ENCODE measurements at places on chromosomes 12 and 14.

DNA sequence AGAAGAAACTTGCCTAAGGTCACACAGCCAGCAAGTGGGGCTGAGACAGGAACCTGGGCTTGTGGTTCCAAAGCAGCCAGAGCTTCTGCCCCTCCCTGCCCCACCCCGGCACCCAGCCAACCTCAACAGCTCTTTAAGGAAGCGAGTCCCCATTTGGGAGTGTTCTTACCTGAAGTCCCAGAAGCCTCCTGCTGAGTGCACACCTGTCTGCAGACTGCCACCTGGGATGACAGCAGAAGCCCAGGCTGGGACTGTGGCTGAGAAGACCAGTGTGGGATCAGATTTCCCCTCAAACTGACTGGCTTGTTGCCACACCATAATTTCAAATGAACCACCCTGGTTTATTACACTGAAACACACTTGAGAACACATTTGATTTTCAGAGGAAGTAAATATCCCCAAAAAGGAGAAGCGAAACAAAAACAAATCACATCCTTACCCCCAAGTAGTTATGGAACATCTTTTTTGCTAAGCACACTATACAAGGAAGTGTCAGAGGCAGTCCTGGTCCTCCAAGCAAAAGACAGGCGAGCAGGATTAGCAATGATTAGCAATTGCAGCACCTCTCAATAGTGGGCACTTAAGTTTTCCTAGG is 6.3 kb upstream of the RIN3 start:
- DNase-seq, result no peak

- no peak for DNase-seq
Observed at GRCh38 chr12:27002141-27002540, 12.0 kb downstream of the TM7SF3 start.

GRCh38 chr14:38199739-38200138 is 8.0 kb upstream of the SSTR1 start:
- DNase-seq, result no peak

DNA sequence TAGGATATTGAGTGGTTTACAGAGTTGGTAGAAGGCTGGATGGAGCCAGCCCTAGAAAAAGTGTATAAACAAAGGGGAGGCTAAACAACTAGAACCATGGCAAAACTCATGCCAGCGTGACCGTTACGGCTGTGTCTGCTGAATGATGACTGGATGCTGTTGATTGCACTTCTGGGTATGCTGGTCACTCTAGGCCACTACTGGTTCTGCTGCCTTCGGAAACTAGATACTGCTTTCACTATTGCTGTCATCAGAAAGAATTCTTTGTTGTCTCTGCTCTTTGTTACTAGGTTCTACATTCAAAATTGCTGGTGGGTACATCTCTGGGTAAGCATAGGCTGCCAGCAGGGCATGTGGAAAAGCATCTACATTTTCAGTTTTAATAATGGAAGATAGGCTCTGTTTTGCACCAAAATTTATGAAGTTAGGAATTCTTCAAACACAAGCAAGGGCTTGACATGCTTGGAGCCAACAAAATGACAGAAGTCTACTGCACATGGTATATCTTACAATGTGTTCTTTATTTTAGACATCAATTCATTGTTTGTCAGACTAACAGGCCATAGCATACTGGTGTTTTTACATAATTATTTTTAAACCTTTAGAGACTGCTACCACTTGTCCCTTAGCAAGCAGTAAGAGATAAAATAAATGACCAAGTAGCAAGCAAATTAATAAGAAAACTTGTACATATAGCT is 15.4 kb downstream of the MON2 start:
- DNase-seq, result no peak

- DNase-seq, result no peak
Observed at GRCh38 chr12:46617167-46617566, 208.6 kb downstream of the SLC38A4 start.

- no peak for DNase-seq
Observed at GRCh38 chr14:100303925-100304324, 2.3 kb downstream of the SLC25A29 start.

DNA sequence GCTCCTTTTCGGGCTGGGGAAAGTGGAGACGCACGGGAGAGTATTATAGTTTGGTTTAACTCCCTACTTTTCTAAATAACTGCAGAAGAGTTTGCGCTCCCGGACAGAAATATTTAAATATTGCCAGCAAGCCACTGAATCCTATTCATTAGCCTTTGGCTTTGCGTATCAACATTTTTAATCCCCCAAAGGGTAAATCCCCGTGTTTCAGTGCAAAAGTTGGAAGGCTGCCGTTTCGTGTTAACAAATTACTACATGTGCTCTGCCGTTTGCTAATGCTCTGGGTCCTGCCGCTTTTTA is 372 bp upstream of the DPF3 start:
- DNase-seq, result no peak

DNA sequence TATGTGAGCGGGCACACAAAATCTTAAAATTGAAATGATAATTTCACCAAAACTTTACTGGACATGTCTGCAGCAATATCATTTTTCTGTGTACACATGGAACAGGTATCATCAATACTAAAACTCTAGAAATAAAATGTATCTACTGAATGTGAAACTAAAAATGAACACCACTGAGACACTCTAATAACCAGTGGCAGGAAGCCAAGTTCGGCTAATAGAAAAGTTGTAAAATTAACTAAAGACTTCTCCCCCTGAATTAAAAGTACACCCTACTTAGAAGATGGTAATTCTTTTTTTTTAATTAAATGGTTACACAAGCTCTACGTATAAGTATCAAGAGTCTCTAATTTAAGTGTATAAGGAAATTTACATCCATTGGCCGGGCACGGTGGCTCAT is 227.2 kb downstream of the MED13L start:
- DNase-seq, result no peak

DNA sequence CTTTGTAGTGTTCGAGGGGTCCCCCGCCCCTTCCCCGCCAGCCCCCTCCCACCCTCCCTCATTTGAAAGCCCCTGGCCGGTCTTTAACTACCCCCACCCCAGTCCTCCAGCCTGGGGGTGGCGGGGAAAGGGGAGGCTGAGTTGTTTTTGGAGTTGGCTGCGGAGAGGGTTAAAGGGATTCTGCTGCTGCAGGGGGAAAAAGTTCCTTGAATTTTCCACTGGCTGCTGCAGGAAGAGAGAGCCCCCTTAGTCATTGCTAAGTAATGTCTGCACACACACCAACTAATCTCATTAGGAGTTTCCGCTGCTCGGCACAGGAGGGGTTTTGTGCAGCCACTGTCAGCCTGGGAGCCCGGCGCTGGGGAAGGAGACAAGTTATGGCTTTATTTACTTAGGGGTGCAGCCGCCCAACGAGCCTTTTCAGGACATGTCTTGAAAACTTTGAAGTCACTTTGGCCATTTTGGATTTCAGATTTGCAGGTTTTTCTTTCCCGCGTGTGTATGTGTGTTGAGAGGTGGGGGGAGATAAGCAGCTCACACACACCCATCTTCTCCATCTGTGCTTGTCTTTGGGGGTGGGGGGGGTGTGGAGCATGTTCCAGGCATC is 1.8 kb downstream of the ELK3 start:
- DNase-seq, result no peak

- DNase-seq, result no peak
Observed at GRCh38 chr14:67522270-67522669, 10.8 kb upstream of the PLEKHH1 start.

- DNase-seq, result no peak
Observed at GRCh38 chr12:6425590-6426531, 18.9 kb upstream of the CD27 start.

DNA sequence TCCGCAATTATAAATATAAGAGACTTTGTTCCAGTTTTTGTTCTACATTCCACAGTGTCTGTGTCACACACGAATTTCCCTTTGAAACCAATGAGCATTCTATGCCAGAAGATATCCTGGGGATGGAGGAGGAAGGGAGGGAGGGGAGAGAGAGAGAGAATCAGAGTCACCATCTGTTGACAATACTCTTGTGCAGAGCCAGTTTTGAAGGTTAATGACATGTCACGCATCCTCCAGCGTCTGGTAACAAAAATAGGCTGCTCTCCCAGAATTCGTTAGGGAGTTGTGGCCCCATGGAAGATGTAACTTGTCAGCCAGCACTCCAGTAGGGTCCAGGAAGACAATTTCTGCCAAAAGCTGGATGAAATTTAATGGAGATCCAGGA is 213.5 kb upstream of the KRR1 start:
- DNase-seq, result no peak

DNA sequence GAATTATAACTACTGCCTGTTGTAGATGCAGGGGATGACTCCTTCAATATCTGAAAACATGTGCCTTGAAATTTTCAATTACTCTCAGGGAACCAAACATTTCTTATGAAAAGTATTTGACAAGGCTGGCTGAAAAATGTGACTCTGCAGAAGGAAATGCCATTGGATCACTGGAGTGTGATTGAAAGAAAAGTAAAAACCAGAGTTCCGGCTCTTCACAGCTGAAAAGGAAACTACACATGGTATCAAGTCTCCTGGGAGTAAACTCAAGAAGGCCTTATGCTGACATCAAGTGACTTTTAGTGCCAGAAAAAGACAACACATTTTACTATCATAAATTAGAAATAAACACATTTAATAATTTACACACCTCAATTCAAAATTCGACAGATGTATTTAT is 693.0 kb downstream of the LRFN5 start:
- DNase-seq, result no peak

GRCh38 chr12:1630827-1631591 is 2.0 kb downstream of the WNT5B start:
- no peak for DNase-seq

DNA sequence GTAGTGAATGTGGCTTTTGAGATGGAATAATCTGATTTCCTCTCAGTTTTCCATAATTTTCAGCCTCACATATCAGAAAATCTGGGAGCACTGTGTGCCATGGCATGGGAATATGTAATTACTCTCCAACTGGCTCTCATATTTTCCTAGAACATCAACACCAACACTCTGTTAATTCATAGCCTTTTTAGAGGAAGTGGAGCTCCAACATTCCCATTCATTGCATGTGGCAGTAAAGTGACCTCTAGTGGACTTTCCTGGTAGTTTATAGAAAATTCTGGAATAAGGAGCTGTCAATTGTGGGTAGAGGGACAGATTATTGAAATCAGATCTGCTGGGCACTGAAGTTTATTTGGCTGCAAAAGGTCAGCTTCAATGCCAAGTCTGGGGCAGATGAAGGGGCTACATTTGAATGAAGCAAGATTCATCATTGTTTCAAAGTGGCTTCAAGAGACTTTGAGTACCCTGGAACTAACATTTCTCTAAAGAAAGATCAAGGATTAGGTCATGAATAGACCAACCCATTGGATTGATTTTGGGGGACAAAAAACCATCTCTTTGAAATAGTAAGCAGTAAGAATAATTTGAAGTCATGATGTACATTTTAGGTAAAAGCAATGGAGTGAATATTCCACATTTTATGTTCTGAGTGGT is 23.6 kb upstream of the USP44 start:
- DNase-seq, result no peak

GRCh38 chr12:33529810-33530209 is 90.2 kb upstream of the SYT10 start:
- no peak for DNase-seq

DNA sequence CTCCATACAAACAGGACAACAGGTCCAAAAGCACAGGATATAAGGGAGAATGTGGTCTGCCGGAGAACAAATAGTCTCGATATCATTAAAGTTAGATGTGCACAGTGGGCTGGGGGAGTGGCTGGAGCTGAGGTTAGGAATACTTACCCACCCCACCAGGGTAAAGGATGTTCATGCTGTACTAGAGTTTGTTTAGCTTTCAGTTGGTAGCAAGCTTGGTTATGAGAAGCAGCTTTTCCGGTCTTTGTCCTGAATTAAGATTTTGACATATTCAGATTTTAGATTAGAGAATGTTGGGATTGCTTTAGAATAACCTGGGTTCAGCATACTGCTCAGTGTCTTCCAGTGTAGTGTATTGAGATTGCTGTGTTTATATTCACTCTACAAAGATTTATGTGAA is 16.7 kb downstream of the RASSF8 start:
- no peak for DNase-seq

GRCh38 chr14:94623422-94623809 is 11.2 kb downstream of the SERPINA3 start:
- DNase-seq, result no peak
